EL (cell line): ENCODE measurements at places on chromosomes 1 and 21.

DNA sequence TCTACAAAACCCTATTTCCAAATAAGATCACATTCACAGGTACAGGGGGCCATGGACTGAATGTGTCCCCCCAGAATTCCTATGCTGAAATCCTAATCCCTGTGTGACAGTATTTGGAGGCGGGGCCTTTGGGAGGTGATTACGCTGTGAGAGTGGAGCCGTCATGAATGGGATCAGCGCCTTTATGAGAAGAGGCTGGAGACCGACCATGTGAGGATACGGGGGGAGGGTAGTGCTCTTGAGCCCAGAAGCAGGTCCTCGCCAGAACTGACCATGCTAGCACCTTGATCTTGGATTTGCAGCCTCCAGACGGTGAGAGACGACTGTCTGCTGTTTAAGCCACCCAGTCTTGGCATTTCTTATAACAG lies 23.8 kb upstream of the KIF26B start:
- DNase-seq = no peak

DNA sequence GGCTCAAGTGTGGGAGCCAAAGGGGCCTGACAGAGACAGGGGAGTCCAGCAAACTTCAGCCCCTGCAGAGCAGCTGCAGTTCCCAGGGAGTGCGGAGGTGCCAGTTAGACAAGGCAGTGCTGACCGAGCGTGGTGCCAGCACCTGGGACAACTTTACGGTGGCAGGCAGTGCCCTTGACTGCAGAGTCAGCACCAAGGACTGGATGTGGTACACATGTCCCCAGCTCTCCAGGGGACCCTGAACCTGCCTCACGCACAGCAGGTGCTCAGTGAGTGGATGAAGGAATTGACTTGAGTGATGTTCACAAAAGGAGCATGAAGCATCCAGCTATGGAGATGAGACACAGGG lies 296.5 kb downstream of the SIPA1L2 start:
- no peak for DNase-seq

DNA sequence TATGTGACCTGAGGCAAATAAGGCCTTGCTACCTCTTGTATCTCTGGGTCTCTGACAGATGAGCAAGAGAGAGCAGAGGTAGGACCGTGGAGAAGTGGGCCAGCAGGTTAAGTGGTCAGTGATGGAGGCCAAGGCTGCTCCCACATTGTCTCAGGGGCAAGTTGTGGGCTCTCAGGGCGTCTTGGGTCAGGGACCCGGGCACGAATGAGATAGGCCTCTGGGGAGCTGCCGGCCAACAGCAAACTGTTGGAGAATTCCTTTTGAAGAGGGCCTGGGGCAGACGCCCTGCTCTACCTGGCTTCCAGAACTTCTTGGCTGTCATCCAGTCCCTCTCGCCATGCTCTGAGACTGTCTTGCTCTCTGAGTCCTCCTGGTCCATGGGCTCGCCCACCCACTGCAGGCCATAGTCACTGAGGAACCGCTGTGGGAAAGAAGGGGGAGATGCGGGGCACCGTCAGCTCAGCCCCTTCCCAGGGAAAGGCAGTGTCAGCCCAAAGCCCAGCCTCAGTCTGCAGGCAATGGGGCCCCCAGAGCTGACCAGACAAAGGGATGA lies 12.4 kb downstream of the UBXN11 start:
- DNase-seq = no peak

DNA sequence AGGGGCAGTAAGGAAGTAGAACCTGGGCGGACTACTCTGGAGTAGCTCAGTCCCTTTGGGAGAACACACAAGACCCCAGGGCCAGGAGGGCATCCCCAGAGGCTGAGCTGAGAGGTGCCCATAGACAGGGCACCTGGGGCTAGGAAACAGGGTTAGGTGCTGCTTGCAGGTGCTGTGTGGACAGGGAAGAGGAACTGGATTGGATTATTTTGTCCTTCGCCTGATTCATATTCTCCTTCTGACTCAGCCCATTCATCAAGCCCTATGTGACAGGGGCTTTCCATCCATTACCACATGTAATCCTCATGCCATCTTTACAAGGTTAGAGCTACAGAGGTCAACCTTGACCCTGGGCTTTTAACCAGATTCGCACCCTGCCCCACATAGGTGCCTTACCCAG lies 183.9 kb downstream of the C1orf94 start:
- no peak for DNase-seq

DNA sequence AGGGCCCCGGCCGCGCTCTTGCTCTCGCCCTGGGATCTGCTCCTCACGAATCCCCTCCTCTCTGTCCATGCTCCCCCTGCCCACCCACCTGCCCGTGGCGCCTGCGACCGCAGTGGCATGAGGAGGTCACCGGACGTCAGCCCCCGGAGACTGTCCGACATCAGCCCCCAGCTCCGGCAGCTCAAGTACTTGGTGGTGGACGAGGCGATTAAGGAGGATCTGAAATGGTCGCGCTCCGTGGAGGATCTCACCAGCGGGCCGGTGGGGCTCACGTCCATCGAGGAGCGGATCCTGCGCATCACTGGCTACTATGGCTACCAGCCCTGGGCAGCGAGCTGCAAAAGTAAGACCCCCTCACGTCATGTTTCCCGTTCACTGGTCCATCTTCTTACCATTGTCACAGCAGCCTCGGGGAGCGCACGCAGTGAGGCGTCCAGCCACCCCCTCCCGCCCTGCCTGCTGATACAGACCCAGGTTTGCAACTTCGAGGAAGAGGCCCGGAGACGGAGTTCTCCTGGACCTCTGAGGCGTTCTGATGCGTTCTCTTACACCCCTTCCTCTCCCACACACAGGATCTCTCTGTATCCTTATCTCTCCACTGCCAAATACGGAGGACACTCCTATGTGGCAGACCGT lies 1.1 kb downstream of the SLC35F3 start:
- no peak for DNase-seq

DNA sequence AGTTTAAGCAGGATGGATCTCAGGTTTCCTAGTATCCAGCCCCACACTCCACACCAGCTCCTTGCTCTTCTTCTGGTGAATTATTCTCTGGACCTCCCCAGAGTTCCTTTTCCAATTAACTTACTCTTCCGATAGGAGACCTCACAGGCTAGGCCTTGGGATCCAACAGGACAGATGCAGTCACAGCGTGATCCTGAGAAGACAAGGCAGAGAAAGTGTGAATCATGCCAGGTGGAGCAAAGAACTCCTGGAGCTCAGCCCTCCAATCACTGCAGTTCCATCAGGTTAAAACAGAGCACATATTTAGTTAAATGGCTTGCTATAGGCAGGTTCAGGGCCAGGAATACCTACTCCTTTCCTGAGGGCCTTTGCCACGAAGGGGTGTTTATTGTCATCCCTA lies 34.1 kb downstream of the C8B start:
- no peak for DNase-seq

DNA sequence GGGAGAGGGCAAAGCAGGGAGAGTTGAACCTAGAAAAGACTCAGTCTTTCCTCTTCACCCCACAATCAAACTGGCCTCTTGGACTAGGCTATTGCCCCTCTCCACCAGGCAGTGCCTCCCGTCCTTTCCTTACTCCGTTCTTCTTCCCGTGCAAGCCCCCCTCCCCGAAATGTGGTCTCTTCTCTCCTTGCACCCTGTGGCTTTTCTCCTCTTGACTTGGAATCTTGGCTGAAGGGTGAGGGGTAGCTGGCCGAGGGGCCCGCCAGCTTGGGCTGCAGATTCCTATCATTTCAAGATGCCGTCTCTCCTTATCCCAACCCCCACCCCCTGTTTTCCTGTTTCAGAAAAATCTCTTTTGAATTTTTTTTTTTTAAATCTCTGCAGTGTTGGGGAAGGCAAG lies 1.6 kb downstream of the WNT2B start:
- no peak for DNase-seq

DNA sequence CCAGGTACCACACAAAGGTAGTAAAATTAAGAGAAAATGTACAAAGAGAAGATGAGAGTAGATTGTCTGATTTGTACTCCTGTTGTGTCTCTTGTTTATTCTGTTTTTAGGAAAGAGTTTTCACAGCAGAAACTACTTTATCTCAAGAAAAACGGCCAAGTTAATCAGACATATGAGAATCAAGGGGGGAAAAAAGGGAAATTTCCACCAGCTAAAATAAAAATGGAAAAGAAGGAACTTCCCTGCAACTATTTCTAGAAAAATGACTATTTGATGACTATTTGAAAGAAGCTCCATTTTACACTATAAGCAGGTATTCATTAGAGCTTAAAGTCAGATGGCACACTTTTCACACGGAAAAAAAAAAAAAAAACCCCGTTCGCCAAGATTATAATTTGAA lies 56.5 kb downstream of the EPRS1 start:
- no peak for DNase-seq

GRCh38 chr1:94512816-94513215 lies 28.7 kb downstream of the F3 start:
- DNase-seq = no peak

GRCh38 chr21:41337515-41337914 lies 20.9 kb downstream of the FAM3B start:
- no peak for DNase-seq

- no peak for DNase-seq
Observed at GRCh38 chr1:32884032-32884372, 2.3 kb upstream of the HPCA start.

- DNase-seq = peak; percentile 72
Observed at GRCh38 chr1:112515311-112516009, 6.7 kb downstream of the WNT2B start.

DNA sequence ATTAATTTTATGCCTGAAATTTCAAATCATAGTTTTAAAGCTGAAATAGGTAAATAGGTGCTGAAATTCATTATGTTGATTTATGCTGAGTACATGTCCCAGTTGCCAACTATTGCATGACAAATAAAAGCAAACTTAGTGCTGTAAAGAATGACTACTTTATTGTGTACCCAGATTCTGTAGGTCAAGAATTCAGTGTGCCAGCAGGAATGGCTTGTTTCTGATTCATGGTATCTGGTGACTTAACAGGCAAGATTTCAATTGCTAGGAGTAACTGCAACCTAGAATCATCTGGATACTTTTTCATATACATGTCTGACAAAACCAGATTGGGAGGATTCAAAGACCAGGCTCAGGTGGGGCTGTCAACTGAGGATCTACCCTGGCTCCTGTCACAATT lies 678.4 kb upstream of the ADAMTS5 start:
- DNase-seq = peak; percentile 32

DNA sequence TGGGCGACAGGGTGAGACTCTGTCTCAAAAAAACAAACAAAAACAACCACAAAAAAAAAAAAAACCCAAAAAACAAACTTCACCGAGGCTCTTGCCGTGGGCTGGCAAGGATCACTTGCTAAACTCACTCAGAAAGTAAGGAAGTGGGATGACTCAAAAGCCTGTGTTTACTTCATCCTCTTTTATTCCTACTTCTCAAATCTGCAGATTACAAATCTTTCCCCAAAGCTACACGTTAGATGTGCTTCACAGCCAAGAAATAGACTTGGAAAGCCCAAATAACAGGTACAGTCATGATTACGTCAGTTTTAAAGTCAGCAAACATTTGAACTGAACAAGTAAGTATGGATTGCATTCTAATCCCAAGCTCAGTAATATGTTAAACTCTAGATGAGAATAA lies 359.3 kb downstream of the ADGRL2 start:
- DNase-seq = peak; percentile 31

DNA sequence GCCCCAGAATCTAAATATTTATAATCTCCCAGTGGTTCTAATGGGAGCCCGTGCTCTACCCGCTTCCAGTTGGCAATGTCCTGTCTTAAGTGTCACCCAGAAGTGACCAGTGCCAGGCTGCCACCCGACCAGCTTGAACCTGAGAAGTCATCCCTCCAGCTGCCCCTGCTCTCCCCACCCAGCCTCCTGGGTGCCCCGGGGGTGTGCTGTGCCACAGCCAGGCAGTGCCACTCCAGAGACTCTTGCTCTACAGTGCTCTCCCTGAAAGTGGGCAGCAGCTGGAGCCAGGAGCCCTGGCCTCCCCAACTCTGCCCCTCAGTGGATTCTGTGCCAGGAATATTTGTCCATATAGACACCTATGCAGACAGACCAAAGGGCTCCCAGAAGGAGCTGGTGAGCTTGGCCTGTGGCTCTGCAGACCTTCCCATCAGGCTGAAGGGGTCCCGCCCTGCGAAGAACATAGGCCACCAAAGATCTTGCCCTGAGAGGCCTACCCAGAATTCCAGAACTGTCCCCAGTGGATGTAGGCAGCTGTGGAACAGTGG lies 9.0 kb upstream of the EPS8L3 start:
- DNase-seq = no peak

DNA sequence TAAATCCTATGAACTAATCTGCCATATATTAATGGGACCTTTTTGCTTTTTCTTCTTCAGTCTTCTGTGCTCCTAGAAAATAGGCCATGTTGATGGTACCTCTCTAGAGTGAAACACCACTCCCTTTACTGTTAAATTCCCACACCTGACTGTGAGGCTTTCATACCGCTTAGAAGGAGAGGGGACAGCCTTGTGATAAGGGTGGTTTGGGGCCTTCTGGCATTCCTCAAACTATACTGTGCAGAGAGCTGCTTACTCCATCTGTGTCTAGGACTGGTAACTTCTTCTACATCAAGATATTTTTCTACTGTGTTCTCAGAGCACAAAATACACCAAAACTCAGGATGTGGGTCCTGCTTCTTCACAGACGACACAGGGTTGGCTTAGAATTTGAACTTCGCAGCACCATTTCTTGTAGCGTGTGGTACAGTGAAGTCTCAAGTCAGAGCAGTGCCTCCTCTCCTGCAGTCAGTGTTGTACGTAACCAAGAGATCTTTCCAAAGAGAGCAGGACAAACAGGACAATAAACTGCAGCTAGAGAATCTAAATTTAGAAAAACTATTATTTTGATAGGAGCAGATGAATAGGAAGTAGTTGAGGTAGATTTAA lies 43.8 kb downstream of the MACO1 start:
- DNase-seq = no peak

DNA sequence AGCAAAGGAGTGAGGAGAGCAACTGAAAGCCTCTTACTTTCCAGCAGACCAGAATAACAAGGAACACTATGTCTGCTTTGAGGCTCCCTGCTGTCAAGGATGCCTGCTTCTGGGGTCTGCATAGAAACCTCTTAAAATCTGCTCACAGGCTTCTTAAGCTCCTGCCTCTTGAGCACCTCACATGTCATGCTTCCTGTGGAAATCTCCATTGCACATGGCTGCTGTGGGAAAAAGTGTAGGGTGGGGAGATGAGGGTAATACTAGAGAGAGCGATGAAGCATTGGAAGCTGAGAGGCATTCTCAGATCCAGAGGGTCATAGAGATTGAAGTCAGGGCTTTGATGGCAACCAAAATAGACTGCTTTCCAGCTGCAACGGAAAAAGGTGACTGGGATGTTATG lies 6.2 kb upstream of the HLX start:
- DNase-seq = no peak

DNA sequence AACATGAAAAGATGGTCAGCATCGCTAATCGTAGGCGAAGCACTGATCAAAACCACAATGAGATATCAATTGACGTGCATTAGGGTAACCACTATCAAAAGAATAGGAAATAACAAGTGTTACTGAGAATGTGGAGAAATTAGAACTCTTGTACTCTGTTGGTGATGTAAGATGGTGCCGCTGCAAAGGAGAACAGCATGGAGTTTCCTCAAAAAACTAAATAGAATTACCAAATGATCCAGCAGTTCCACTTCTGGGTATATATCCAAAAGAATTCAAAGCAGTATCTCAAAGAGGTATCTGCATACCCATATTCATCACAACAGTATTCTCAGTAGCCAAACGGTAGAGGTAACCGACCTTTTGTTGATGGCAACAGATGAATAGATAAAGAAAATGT lies 8.3 kb upstream of the CD101 start:
- DNase-seq = no peak

GRCh38 chr1:10829067-10829818 lies 32.8 kb upstream of the CASZ1 start:
- DNase-seq = no peak
